ENCODE measurements at places on chromosomes 3 and 15.
A peak's percentile ranks its signal among the peaks of the same experiment; 100 is the strongest.

DNA sequence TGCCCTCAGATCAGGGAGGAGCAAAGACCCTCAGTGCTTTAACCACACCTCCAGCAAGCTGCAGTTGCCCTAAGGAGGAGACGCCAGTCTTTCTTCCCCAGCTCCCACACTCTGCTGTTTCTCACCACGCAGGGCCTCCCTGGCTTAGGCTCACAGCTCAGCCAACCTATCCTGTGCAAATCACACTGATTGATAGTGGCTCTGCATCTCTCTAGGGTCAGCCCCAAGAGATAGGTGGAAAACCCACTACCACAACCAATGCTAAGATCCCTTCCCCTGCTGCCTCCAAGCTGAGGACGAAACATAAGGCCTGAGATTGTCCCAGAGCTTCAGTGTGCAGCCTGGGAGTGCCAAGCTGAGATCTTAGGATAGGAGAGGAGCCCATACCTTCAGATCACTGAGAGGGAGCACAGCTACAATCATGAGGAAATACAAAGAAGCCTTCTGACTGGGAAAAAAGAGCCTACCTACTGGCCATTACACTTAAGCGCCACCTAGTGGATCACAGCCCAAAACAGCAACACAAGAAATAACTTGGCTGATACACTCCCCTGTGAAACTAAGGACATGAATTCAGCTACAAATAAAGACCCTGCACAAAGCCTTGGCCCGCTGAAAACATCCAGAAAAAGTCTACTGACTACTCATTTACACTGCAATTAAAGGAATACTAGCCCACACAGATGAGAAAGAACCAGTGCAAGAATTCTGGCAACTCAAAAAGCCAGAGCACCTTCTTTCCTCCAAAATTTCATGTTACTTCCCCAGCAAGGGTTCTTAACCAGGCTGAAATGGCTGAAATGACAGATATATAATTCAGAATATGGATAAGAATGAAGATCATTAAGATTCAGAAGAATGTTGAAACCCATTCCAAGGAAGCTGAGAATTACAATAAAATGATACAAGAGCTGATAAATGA, 271.5 kb upstream of the DCBLD2 start:
- DNase-seq, result peak; percentile 34

GRCh38 chr3:4809922-4810321, 169.3 kb upstream of the BHLHE40 start:
- DNase-seq, result no peak

DNA sequence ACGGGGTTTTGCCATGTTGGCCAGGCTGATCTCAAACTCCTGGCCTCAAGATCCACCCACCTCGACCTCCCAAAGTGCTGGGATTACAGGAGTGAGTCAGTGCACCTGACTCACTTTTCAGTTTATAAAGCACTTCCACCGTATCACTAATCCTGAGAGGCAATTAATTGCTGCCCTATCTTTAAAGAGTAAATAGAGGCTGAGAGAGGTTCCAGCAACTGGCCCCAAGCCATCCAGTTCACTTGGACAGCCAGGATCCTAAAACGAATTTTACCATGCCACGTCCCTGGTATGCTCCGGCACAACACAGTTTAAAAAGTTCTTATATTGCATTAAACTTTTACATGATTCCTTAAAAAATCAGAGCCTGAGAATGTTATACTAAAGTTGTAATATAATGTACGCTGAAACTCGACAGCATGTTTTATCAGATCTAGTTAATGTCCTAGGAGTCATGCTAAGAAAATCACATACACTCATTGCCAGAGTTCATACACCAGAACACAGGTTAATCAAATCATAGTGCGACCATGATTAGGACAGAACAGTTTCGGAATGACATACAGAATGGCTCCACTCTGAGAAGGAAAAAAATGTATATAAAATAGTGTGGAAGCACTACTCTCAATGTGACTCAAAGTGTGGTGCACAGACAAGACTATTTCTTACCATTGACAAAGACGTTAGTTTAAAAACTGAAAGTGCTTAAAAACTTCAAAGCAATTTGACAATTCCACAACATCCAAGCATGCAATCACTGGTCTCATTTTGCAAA, 125.4 kb downstream of the ULK4 start:
- peak; percentile 50 for DNase-seq

DNA sequence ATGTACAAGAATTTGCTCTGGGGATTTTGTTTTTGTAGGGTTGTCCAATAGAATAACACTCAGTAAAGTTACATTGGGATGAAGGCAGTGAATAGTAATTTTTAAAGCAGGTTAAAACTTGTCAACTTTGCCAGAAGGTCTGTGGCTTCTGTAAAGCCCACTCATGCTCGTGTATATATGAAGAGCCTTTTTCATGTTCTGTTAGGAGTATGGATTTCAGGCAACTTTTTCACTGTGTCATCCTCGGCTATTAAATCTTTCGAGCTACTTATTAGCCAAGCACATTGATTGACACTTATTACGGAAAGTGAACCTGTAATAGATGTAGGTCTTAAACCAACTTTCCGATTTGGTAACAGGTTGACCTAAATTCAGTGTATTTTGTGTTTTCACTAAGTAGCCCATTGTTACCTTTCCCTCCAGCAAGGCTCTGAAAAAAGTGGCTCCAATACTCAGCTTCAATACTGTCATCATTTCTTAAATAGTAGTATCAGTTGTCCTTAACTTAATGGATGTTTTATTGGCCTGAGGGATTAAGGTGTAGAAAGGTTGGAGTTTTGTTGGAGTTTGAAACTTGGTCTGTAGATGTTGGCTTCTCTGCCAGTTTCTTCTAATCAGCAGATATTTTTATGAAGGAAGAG, 1.7 kb downstream of the PAK2 start:
- no peak for DNase-seq

All from LNCaP clone FGC (cell line).